CD4-positive, alpha-beta T cell (primary cell): ENCODE measurements at places on chromosomes 6 and 20.

DNA sequence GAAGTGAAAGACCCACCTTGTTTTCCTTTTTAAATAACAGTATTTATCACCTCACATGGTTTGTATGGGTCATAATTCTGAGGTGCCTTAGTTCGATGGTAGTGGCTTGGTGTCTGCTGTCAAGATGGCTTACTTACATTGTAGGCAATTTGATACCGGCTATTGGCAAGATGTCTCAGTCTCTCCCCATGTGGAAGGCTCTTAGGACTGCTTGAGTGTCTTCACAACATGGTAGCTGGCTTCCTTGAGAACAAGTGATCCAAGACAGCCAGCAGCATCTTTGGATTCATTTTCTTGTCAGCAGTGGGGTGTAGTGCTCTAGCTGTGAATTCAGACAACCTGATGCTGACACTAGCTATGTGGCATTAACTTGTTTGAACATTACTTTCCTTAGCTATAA is 70.1 kb downstream of the CBFA2T2 start:
- no peak for DNase-seq

- no peak for DNase-seq
Measured at GRCh38 chr20:54680872-54681619, 205.7 kb downstream of the DOK5 start.

DNA sequence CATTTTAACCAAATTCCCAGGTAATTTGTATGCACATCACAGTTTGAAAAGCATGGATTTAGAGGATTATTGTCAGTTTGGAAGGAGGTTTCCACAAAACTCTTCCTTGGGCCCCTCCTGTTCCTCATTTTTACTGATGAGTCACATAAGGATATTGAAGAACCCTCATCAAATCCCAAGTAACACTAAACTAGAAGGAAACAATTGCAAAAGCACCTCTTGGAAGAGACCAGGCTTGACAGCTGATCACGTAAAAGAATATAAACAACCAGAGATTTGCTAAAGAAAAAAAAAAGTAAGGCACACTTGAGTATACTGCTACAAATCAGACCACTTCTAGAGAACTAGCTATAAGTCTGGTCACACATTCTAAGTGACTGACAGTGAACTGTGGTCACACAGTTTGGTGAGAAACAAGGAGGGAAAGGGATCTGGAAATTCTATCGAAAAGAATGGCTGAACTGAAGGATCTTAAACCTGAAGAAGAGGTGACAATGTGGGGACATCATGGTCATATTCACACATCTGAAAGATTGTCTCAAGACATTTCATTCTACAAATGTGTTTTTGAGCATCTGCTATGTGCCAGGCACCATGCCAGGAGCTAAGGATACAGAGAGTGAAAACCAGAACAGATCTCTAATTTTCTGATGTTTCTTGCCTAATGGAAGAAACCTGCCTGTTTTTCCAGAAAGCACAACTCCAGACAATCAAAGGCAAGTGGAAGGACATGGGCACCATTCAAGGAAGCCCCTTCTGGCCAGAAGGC is 24.1 kb downstream of the ZHX3 start:
- no peak for DNase-seq

GRCh38 chr6:135002229-135002844 is 52.3 kb downstream of the HBS1L start:
- DNase-seq, result no peak

- DNase-seq, result no peak
Measured at GRCh38 chr20:41258474-41258873, 59.1 kb downstream of the ZHX3 start.

GRCh38 chr6:157008568-157008967 is 231.4 kb downstream of the ARID1B start:
- DNase-seq, result no peak

GRCh38 chr20:38804682-38805501 is 605 bp upstream of the PPP1R16B start:
- peak; percentile 89 for DNase-seq

DNA sequence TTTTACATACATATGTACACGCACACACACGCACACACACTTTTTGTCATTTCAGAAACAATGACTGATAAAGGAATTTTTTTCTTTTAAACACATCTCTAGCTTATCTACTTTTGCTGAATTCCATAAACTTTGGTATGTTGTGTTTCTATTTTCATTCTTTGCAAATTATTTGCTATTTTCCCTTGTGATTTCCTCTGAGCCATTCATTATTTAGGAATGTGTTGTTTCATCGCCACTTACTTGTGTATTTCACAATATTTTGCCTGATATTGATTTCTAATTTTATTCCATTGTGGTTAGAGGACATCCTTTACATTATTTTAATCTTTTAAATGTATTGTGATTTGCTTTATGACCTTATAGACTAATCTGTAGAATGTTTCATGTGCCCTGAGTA is 23.6 kb upstream of the OR2J2 start:
- DNase-seq, result no peak

DNA sequence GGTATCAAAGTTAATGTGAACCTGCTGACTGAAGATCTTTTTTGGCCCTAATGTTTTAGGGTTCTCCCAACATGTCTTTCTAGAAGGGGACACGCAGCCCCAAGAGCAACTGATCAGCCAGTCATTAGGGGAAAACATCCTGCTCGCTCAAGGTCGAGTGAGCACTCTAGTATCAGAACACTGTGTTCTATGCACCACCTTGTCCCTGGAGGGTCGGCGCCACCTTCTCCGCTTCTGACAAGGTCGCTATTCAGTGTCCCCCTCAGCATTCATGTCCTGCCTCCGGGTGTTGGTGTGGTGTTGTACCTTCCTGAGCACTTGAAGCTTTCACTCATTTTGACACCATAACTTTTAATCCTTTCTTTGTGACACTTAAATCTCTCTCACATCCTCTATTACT is 331.2 kb upstream of the KCNQ5 start:
- no peak for DNase-seq

GRCh38 chr6:156911581-156911980 is 134.4 kb downstream of the ARID1B start:
- no peak for DNase-seq

GRCh38 chr6:16544006-16544405 is 217.3 kb downstream of the ATXN1 start:
- no peak for DNase-seq
